ENCODE measurements at places on chromosomes 7 and 10. TPM values are rescaled to one million over a fixed set of nuclear protein-coding genes. Genes with fewer than 3 reads are reported as not detected.

DNA sequence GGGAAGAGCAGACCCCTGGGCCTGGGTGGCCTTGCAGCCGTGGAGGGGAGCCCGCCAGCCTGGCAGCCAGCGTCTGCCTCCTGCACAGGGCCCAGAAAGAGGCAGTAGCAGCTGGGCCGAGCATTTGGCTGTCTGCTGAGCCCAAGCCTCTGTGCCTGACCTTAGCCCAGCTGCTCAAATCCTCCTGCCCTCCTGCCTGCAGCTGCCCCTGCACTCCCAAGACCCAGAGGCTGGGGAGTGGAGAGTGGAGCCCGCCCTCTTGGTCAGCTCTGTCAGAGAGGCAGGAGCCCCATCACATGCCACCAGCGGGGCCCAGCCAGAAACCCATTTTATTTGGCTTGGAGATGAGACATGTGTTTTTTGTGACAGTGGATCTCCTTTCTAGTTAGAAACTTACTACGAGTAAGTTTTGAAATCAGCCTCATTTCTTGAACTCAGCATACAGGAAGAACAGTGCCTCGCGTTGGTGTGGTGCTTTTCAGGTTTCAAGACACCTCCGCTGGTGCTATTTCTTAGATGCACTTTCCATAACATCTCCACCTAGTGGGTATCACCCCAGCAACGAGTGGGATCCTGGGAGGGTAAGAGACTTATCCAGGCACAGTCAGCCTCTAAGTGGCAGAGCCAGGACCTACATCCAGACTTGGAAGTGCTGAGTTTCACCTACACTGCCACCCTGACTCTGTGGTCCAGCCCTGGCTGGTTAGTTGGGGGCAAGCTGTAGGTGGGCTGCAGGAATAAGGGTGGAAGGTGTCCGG lies 477.1 kb downstream of the RPS24 start:
- H3K4me3 ChIP-seq = no peak overlapping the region
- H3K4me1 ChIP-seq = peaks cover 3% of the 10 kb centered on the region
- H3K36me3 ChIP-seq = no peaks in the 10 kb centered on the region
- H3K27me3 ChIP-seq = no peaks in the 10 kb centered on the region
- H3K27ac ChIP-seq = no peak overlapping the region
- DNase-seq = no peak

DNA sequence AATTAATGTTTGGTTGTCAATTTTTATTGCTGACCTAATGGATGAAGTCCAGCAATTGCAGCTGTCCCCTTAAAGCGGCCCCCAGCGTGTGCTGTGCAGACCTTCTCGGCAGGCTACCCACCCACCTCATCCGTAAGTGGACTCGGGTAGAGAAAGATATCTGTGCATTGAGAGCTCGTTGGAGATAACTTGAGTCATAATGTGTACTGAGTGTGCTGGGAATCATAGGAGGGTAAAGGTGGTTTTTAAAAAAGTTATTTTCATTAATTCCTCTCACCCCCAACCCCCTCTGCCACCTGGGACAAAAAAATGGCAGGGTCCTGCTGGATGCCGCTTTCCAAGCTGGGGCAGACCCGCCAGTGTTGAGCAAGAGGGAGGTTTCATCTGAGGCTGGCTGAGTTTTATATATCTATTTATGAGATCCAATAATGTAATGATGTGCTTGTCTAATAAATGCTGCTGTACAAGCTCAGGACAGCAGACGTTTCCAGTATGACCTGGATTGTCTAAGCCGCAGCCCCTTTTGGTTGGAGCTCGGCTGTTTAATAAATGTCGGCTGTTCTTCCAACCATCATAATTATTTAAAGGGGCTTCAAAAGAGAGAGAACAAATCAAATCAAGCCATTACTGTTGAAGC lies 119.1 kb downstream of the NKX6-2 start:
- no peaks in the 10 kb centered on the region for H3K36me3 ChIP-seq
- peaks cover 19% of the 10 kb centered on the region for H3K4me1 ChIP-seq
- H3K27ac ChIP-seq = peak overlapping the region; percentile 75
- no peak overlapping the region for H3K4me3 ChIP-seq

DNA sequence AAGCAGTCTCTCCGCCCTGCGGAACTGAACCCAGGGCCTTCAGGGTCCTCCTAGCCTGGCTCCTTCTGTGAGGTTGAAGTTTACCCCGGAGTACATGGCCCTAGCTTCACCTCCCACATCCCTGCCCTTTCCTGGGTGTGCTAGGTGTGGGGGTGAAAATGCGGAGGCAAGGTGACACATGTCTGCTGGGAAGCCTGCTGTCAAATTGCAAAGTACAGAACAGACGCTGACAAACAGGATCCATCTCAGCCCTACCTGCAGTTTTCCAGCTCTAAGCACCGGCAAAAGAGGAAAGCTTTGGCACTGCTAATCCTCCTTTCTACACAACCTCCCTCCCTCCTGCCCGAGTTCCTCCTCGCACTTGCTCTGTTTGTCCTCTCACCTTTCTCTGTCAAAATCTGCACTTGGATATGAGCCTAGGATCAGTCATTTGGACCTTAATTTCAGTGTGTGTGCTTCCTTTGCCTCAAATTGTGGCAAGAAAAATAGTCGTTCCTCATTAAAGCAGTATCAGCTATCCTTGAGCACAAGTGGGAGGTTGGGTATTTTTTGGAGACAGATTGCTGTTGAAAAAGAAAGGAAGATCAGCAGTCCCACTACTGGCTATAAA lies 14.4 kb upstream of the GPR15LG start:
- H3K27ac ChIP-seq = no peak overlapping the region
- DNase-seq = no peak
- no peaks in the 10 kb centered on the region for H3K4me1 ChIP-seq
- no peak overlapping the region for H3K4me3 ChIP-seq
- H3K36me3 ChIP-seq = no peaks in the 10 kb centered on the region
- peaks cover 9% of the 10 kb centered on the region for H3K27me3 ChIP-seq

DNA sequence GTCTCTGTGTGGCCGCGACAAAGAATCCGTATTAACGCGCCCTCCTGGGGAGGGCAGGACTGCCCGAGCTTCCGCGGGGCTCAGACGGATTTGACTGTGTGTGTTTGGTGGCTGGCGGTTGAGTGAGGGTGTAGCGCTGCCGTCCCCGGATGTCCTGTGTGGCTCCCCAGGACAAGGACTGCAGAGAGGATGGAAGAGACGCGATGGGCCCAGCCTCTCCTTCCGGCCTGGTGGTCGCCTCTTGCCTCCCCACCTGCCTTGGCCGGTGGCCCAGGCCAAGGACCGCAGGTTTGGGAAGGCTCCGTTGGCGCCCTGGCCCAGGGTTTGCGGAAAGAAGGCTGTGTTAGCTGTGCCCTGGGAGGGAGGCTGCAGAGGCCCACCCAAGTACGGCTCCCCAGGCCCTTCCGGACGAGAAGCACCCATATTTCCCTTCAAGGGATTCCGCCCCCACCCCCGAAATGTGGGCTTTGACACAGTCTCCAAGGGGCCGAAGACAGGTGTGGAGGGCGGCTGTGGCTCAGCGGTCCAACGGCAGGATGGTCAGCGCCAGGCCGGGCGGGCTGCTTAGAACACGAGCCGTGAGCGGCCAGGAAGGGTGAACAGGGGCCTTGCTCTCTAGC lies 2.3 kb downstream of the UNCX start:
- H3K4me1 ChIP-seq = no peaks in the 10 kb centered on the region
- H3K4me3 ChIP-seq = no peak overlapping the region
- no peaks in the 10 kb centered on the region for H3K36me3 ChIP-seq
- DNase-seq = no peak
- H3K27ac ChIP-seq = no peak overlapping the region

- peak overlapping the region; percentile 39 for H3K27ac ChIP-seq
- peak; percentile 57 for DNase-seq
- no peak overlapping the region for H3K4me3 ChIP-seq
Observed at GRCh38 chr10:43846187-43846680, 197.6 kb upstream of the ZNF32 start.

DNA sequence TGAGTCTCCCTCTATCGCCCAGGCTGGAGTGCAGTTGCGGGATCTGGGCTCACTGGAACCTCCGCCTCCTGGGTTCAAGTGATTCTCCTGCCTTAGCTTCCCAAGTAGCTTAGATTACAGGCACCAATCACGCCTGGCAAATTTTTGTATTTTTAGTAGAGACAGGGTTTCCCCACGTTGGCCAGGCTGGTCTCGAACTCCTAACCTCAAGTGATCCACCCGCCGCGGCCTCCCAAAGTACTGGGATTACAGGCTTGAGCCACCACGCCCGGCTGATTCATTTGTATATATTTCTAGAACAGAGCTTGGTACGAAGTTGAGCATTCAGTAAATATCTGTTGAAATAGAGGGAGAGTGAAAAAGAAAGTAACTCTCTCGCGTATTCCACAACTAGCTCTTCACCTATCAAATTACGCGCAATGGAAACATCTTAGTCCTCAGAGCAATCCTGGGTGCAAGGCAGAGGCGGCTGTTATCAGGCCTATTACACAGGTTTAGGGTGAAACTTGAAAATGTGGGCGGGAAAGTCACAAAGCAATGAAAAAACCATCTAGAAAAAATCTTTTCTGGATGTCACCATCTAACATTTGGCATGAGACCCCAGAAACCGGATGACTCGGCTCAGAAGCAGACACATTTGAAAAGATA lies 707 bp upstream of the GHITM start:
- H3K36me3 ChIP-seq = peaks cover 2% of the 10 kb centered on the region
- DNase-seq = peak; percentile 22
- H3K27me3 ChIP-seq = no peaks in the 10 kb centered on the region
- peaks cover 4% of the 10 kb centered on the region for H3K4me1 ChIP-seq

GRCh38 chr10:71394926-71395562 lies 1.7 kb upstream of the CDH23 start:
- peaks cover 88% of the 10 kb centered on the region for H3K27me3 ChIP-seq
- no peak for DNase-seq
- H3K4me1 ChIP-seq = no peaks in the 10 kb centered on the region
- H3K36me3 ChIP-seq = no peaks in the 10 kb centered on the region
- H3K27ac ChIP-seq = no peak overlapping the region

GRCh38 chr7:151150388-151150787 lies 17.1 kb downstream of the GBX1 start:
- H3K27ac ChIP-seq = no peak overlapping the region
- H3K36me3 ChIP-seq = peaks cover 2% of the 10 kb centered on the region
- H3K4me1 ChIP-seq = no peaks in the 10 kb centered on the region

GRCh38 chr10:88256013-88256680 lies 327.0 kb downstream of the RNLS start:
- no peak overlapping the region for H3K27ac ChIP-seq
- no peak overlapping the region for H3K4me3 ChIP-seq
- DNase-seq = no peak
- no peaks in the 10 kb centered on the region for H3K27me3 ChIP-seq

- no peaks in the 10 kb centered on the region for H3K36me3 ChIP-seq
- H3K27me3 ChIP-seq = peaks cover 2% of the 10 kb centered on the region
- peaks cover 6% of the 10 kb centered on the region for H3K4me1 ChIP-seq
- H3K27ac ChIP-seq = no peak overlapping the region
Observed at GRCh38 chr10:60139798-60140566, 233.6 kb upstream of the CCDC6 start.

- H3K36me3 ChIP-seq = no peaks in the 10 kb centered on the region
- no peak overlapping the region for H3K27ac ChIP-seq
- H3K4me3 ChIP-seq = no peak overlapping the region
Observed at GRCh38 chr7:36387435-36388231, 2.0 kb upstream of the ANLN start.

DNA sequence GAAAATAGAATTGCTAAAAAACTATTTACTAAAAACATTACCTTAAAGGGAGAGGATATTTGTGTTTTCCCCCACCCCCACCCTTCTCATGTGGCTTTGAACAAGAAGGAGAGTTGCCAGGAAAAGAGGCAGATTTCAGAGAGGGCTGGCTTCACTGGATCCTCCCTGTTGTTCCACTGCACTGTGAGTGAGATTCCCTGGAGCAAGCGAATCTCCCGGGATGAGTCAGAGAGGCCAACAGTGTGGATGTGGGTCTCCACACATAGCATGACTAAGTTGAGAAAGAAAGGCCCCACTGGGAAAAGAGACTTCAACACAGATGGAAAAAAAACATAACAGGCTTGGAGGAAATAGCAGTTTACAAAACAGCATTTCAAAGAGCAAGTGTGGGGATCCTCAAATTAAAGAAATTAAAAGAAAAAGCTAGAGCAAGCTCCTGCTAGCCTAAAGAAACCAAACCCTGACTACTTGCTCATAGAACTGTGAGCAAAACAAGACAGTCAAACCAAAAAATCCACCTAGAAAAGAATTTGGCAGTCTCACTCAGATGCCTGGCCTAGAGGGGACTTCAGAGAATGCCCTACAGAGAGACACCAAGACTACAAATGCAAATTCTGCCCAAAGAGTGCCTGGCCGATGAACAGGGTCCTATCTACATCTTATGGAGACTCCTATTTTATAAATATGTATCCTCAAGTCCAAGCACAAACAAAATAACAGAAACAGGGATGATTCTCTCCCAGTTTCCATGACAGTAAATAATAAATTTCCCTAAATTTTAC lies 3.4 kb downstream of the CAV1 start:
- peaks cover 12% of the 10 kb centered on the region for H3K4me1 ChIP-seq
- H3K27me3 ChIP-seq = no peaks in the 10 kb centered on the region
- H3K4me3 ChIP-seq = peak overlapping the region; percentile 72
- peak overlapping the region; percentile 97 for H3K27ac ChIP-seq
- DNase-seq = peak; percentile 97
- peaks cover 26% of the 10 kb centered on the region for H3K36me3 ChIP-seq

The CYP3A5 gene
- total RNA-seq = not detected

The DLX5 gene
- total RNA-seq = not detected

- no peaks in the 10 kb centered on the region for H3K4me1 ChIP-seq
- peaks cover 4% of the 10 kb centered on the region for H3K27me3 ChIP-seq
- no peak overlapping the region for H3K4me3 ChIP-seq
Observed at GRCh38 chr7:148978091-148978490, 50.2 kb downstream of the PDIA4 start.

The OPN4 gene
- not detected for total RNA-seq

DNA sequence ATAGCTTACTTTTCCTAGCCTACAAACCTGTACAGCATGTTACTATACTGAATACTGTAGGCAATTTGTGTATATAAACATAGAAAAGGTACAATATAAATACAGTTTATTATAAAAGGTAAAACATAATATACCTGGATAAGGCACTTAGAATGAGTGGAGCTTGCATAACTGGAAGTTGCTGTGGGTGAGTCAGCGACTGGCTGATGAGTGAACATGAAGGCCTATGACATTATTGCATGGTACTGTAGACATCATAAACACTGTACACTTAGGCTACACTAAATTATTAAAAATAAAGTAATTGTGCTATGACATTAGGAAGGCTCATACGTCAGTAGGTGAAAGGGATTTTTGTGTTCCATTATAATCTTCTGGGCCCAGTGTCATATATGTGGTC lies 228.8 kb downstream of the HDAC9 start:
- H3K27ac ChIP-seq = no peak overlapping the region
- H3K4me1 ChIP-seq = no peaks in the 10 kb centered on the region
- peak; percentile 44 for DNase-seq
- H3K36me3 ChIP-seq = no peaks in the 10 kb centered on the region
- no peaks in the 10 kb centered on the region for H3K27me3 ChIP-seq

DNA sequence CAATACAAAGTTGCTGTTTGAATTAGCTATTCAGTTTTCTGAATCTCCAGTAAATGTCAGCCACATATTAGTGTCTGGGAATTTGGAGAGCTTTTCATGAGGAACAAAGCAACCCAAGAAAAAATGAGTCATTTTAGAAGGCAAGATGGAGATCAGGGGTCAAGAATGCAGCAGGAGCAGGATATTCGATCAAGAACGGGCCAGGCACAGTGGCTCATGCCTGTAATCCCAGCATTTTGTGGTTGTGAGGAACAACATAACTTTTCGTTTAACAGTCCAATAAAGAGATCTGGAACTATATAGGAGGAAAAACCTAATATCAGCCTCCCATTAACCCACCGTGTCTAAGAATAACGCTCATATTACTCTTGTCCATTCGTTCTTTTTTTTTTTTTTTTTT lies 600.5 kb downstream of the MAGI2 start:
- H3K4me3 ChIP-seq = no peak overlapping the region
- DNase-seq = peak; percentile 38
- H3K4me1 ChIP-seq = no peaks in the 10 kb centered on the region

GRCh38 chr7:157432541-157432956 lies 95.7 kb downstream of the DNAJB6 start:
- H3K4me1 ChIP-seq = peaks cover 4% of the 10 kb centered on the region
- H3K27me3 ChIP-seq = no peaks in the 10 kb centered on the region
- no peak overlapping the region for H3K27ac ChIP-seq
- DNase-seq = peak; percentile 68
- no peaks in the 10 kb centered on the region for H3K36me3 ChIP-seq
